ENCODE measurements at places on chromosomes 5 and 9.

DNA sequence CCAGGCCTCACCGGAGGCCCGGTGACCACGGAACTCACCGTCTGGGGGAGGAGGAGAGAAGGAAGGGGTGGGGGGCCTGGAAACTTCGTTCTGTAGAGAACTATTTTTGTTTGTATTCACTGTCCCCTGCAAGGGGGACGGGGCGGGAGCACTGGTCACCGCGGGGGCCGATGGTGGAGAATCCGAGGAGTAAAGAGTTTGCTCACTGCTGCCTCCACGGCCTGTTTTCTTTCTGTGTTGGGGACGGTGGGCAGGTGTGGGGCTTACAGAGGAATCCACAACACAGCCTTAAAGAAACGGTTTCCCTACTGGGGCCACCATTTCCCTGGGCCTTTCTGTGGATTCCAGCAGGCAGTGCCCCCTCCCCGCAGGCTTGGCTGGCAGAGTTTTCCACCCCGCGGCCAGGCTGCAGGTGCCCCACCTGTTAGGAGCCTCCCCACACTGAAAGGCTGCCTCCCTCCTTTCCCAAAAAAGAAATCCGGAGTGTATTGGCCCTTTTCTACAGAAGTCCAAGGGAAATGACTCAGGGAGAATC, 80.8 kb downstream of the NTNG2 start:
- DNase-seq: no peak

GRCh38 chr9:84241817-84242373, 98.7 kb downstream of the SLC28A3 start:
- no peak for DNase-seq

GRCh38 chr5:169705322-169705721, 68.2 kb downstream of the DOCK2 start:
- DNase-seq: no peak

GRCh38 chr9:87122947-87123685, 175.8 kb upstream of the GAS1 start:
- DNase-seq: peak; percentile 80

- no peak for DNase-seq
These were observed 120.5 kb downstream of the FBXL7 start for GRCh38 chr5:15620501-15620900.

DNA sequence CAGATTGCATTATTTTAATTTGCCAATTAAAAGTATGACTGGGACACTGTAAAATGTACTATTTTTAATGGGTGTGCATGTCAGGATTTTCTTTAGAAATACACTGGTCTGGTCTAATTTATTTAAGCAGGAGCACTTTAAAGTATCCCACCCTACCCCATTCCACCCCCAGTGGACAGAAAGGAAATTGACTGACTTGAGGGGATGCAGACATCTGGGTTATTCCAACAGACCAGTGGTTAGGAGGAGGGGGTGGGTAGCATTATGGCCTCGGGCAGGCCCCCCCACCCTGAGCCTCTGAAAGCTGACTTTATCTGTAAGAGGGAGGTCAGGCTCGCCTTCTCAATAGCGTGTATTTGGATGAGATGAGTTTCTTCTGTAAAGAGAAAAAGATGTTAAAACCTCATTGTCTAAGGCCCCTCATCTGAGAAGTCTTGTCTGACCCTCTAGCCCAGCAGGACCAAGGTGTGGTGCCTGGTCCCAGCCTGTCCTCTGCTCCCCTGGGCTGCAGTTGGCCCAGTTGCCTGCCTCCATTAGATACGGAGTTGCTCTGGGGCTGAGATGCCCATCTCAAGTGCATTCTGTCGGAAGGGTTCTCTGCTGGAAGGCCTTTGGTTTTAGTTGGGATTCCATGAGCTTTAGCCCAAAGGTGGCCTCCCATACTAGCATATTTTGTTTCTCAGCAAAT, 4.4 kb downstream of the HNRNPAB start:
- DNase-seq: no peak

DNA sequence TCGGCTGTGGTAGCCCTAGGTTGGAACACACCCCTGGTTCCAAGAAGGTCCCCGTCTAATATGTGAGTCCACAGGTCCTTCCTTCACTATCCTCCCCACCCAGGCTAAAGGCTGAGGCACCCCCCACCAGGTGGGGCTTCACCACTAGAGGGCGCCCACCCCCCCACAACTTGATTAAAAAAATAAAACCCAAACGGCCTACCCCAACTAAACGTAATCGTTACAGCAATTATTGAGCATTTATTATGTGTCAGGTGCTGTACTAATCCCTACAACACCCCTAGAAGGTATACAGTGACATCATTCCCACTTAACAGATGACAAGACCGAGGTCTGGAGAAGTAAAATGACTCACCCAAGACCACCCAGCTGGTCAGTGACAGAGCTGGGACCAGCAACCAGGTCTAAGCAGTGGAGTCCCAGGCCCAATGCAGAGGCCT, 65.0 kb downstream of the FGF18 start:
- DNase-seq: no peak

GRCh38 chr9:96751815-96752214, 26.1 kb downstream of the ZNF510 start:
- no peak for DNase-seq

DNA sequence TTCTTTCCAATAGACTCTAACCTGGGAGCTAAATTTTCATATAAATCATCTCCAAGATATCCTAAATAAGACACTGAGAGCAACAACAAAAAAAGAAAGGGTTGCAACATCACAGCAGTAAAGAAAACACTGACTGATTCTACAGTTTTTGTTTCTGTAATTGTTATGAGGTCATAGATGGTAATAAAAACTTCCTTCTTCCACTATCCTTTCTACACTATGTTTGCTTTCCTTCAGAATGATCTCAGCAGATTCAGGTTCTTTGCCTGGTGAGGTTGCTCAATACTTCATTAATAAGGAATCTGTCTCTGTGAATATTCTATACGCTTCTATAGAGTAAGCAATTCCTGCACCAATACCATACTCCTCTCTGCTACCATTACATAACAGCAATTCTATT, 835.6 kb upstream of the GRAMD2B start:
- DNase-seq: peak; percentile 62

DNA sequence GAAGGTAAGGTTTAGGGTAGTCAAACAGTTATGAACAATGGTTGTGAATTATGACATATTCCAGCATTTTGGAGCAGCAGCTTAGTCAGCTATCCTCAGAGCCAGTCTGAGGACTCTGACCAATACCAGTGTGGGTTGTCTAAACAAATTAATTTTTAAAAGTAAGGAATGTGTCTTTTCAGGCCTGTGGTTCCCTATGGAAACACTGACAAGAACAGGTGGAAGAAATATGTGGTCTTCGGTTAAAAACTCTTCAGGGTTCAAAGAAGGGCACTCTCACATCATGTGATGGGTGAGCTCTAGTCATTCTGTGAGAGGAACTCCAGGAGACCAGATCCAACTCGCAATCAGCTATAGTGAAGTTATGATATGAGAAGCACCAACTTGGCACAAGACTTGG, 33.5 kb upstream of the ALDOB start:
- DNase-seq: no peak

- DNase-seq: no peak
These were observed 24.9 kb downstream of the VAV2 start for GRCh38 chr9:133967024-133967741.

DNA sequence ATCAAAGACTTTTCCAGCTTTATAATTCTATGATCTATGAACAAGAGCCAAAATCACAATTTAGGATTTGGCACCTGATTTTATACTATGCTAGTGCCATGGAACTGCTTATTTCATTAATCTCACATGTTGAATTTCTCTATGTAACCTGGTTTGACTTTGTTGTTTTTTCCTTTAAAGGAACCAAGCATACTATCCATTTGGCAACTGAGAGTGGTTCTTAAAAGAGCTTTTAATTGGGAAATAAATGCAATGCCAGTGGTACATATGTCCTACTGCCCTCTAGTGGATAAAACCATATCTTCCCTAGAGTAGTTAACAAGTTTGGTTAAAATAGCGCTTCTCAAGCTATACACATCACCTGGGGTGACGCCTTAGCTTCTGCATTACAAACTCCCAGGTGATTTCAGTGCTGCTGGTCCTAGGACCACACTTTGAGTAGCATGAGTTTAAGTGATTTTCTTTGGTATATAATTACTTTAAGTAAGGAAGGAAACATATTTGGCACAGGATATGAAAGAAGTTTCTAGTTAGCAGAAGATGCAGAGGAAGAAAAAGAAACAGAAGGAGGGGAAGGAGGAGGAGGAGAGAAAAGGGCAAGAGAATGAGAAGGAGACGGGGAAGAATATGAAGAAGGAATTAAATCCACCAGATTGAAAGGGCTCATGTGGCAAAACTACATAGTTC, 56.8 kb downstream of the FGF10 start:
- peak; percentile 3 for DNase-seq

- DNase-seq: no peak
These were observed 65.8 kb downstream of the MCCC2 start for GRCh38 chr5:71652803-71653543.

GRCh38 chr9:113941056-113941455, 64.9 kb downstream of the ZNF618 start:
- no peak for DNase-seq

- DNase-seq: no peak
These were observed 71.5 kb downstream of the PRLR start for GRCh38 chr5:35158622-35159369.

DNA sequence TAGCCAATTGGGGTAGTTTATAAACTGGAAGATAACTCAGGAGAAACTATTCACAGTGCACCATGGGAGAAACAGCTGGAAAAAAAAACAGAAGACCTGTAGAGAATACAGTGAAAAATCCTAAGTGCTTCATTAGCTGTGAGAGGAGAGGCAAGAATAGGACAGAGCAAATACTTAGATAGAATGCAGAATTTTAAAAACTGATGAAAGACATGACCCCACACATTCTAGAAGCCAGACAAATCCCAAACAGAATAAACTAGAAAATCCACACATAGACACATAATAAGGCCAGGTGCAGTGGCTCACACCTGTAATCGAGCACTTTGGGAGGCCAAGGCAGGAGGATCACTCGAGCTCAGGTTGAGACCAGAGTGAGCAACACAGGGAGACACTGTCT, 7.5 kb upstream of the FAM151B start:
- DNase-seq: no peak

DNA sequence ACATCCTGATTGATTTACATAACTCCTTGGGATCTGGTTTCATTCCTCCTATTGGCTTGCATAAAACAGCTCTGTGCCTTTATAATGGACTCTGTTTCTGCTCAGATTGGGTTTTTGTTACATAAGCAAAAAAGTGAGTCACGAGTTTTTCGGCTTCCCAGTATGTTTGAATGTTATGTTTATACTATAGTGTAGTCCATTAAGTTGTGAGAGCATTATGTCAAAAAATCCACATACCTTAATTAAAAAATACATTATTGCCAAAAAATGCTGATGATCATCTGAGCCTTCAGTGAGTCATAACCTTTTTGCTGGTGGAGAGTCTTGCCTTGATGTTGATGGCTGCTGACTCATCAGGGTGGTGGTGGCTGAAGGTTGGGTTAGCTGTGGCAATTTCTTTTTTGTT, 144.6 kb downstream of the CCDC171 start:
- peak; percentile 60 for DNase-seq

- DNase-seq: no peak
These were observed 40.2 kb downstream of the RGS3 start for GRCh38 chr9:113503613-113504211.

DNA sequence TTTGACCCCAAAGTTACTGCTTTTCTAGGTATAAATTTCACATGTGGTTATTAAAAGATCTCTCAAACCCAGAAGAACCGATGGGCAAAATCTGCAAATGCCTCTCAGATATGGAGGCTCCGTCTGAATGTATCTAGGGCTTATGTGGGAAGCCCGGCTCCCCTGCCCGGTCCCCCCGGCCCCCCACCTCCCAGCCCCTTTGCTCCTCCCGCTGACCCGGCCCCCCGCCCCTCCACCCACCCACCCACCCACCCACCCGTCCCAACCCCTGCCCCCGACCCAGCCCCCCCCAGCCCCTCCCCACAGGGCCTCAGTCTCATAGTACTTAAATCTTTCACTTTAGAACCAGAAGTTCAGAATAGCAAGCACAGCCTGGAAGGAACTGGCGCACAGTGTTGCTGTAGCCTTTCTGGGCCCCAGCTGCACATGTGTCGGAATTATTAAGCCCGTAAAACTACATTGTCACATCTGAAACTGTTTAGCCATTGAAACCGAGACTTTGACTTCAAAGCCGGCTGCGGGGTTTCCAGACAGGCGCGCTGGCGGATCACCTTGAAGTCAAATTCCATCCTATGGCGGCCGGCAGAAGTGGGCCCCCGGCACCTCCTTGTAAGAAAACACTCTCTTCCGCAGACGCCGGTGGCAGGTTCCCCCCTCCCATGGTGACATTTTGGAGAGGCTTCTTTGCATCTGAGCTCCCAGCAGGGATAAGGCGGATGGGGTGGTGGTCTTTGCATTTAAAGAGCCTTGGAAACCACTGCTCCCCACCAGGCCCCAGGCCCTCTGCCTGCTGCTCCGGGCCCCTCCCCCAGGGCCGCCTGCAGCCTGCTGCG, 12.8 kb downstream of the NKD2 start:
- no peak for DNase-seq

DNA sequence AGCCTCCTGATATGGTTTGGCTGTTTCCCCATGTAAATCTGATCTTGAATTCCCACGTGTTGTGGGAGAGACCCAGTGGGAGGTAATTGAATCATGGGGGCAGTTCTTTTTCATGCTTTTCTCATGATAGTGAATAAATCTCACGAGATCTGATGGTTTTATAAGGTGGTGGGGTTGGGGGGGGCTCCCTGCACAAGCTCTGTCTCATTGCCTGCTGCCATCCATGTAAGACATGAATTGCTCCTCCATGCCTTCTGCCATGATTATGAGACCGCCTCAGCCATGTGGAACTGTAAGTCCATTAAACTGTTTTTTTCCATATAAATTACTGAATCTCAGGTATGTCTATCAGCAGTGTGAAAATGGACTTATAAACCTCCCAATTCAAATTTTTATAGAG, 12.8 kb downstream of the XRCC4 start:
- DNase-seq: no peak

DNA sequence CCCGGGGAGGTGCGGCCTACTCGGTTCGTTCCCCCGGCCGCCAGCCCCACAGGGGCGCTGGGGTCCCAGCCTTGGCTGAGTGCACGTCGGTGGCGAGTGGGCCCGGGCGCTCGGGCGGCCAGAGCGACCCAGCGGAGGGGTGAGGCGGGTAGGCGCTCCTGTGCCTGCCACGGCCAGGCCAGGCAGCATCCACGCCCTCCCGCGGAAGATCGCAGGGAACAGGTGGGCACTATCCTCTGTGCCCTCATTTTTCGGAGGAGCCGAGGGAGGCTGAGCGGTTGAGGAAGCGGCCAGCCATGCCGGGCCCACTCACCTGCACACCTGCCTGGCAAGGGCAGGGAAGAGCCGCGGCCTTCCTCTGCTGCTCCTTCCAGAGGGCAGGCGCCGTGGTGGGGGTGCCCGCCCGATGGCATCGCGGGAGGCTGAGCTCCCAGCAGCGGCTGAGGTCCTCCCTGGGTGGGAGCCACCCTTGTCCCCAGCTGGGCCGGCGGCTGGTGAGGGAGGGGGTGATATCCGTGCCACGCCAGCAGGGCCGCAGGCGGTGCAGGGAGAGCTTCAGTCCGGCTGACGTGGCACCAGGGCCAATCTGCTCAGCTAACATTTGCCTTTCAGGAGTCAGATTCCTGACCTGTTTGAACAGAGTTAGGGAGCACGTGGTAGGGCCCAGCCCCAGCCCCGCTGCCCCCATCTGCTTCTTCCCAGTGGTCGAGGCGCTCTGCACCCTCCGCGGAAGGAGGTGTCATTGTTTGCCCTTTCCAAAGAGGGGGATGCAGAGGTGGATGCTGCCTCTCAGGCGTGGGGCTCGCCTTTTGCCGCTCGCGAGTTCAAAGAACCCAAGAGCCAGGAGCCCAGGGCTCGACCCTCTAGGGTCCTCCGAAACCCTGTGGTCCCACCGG, 1.6 kb upstream of the SEC16A start:
- no peak for DNase-seq

All from skeletal muscle cell (primary cell).